ENCODE measurements at places on chromosomes 6 and 20. TPM values are rescaled to one million over a fixed set of nuclear protein-coding genes. Genes with fewer than 3 reads are reported as not detected.

- DNase-seq: peak; percentile 52
These were observed 134.4 kb downstream of the ARHGAP18 start for GRCh38 chr6:129575378-129576118.

Gene RIN2
- total RNA-seq: 59.0 TPM

Gene TSHZ2
- 0.23 TPM for total RNA-seq

Gene EPM2A
- 6.2 TPM for total RNA-seq

Gene NRSN1
- total RNA-seq: not detected
